ENCODE measurements at places on chromosomes 13 and 19.

- DNase-seq: no peak
Observed at GRCh38 chr13:87324558-87324957, 346.6 kb upstream of the SLITRK5 start.

- no peak for DNase-seq
Observed at GRCh38 chr13:109362616-109363015, 423.8 kb downstream of the IRS2 start.

GRCh38 chr13:91546900-91547299, 148.5 kb downstream of the GPC5 start:
- peak; percentile 21 for DNase-seq

GRCh38 chr13:113643593-113643992, 14.4 kb downstream of the ATP4B start:
- no peak for DNase-seq

DNA sequence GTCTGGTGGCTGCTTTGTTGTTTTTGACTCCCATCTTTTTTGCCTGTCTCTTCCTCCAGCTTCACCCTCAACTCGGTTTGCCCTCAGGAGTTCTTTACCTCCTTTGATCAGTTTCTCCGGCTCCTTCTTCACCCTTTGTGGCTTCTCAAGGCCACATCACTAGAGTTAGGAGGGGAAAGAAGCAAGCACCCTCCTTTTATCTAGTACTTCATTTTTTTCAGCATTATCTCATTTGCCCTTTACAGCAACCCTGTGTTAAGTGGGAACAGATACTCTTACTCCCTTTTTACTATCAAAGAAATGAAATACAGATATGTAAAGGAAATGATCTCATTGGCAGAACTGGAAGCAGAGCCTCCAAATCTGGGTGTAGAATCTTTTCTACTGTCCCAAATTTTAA, 26.9 kb downstream of the RAP2A start:
- no peak for DNase-seq

- no peak for DNase-seq
Observed at GRCh38 chr13:60150538-60150937, 13.2 kb downstream of the DIAPH3 start.

GRCh38 chr13:97212601-97213040, 9.5 kb upstream of the MBNL2 start:
- DNase-seq: peak; percentile 42

DNA sequence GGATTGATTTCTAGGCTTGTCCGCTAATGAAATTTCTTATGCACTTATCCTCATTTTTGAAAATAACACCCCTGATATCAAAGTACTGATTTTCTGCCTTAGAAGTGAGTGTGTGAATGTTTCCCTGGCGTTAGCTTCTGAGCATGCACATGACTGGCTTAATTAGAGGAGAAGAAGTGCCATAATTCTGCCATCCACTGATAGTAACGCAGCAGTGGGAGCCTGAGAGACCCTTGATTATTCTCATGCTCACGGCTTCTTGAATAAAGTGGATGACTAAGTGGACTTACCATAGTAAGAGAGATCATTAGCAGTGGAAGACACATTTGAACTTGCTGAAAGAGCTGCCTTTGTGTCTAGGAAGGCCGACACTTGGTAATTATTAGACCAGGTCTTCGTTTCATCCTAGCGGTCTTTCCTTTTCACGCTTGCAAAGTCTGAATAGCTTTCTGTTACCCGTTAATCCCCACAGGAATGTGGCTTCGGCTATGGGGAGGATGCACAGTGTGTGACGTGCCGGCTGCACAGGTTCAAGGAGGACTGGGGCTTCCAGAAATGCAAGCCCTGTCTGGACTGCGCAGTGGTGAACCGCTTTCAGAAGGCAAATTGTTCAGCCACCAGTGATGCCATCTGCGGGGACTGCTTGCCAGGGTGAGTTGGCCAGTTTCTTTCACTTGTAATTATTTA, 45.3 kb downstream of the TNFRSF19 start:
- no peak for DNase-seq

GRCh38 chr19:50478901-50479715, 2.5 kb upstream of the GARIN5A start:
- peak; percentile 11 for DNase-seq

GRCh38 chr19:20077791-20078463, at the start of gene ZNF90:
TSS of gene ZNF90 (plus strand) at chr19:20078000. CDS start at chr19:20078133, 133 bp downstream.
- DNase-seq: peak; percentile 74

DNA sequence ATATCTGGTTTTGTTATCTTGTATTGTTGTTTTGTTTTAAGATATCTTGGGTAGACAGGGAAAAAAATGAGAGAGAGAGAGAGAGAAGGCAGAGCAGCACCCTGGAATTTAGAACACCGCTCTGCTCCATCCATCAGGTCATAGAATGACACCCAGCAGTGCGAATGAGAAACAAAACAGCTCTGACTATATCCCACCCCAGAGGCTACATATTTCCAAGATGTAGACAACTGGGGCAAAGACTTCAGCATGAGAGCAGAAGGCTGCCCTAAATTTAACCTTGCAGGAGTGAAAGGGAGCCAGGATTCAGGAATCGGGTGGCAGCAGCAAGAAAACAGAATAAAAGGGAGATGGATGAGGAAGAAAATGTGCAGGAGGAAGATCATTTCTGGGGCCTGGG, 46.5 kb downstream of the TNFSF13B start:
- DNase-seq: no peak

DNA sequence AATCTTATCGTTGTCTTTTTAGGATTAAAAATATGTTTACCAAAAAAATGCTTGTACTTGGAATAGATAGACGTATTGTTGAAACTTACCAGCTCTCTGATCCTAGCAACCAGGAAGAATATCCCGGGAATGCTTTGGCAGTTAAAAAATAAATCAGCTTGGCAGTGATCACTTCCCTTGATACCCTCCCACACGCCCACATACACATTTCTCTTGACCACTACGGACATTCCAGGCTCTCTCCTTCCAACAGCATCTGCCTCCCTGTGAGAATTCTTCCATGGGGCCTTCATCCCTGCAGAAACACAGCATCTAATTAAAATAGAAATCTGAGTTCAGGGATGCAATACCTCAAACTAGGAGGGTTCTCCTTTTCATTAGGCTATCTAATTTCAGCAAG, 57.9 kb downstream of the THSD1 start:
- DNase-seq: no peak

GRCh38 chr19:51430221-51430620, 12.8 kb upstream of the SIGLEC10 start:
- peak; percentile 55 for DNase-seq

GRCh38 chr19:8036434-8037099, 16.0 kb upstream of the CCL25 start:
- DNase-seq: no peak

Measured in inflammatory macrophage treated with lipopolysaccharide for 1 hour (primary cell).